Activated CD4-positive, alpha-beta memory T cell treated with anti-CD3 and anti-CD28 coated beads for 36 hours (primary cell): ENCODE measurements at places on chromosomes 12 and 14. TPM values are rescaled to one million over a fixed set of nuclear protein-coding genes. Genes with fewer than 3 reads are reported as not detected.

GRCh38 chr14:91112194-91112593 lies 1.7 kb upstream of the DGLUCY start:
- no peak for DNase-seq

DNA sequence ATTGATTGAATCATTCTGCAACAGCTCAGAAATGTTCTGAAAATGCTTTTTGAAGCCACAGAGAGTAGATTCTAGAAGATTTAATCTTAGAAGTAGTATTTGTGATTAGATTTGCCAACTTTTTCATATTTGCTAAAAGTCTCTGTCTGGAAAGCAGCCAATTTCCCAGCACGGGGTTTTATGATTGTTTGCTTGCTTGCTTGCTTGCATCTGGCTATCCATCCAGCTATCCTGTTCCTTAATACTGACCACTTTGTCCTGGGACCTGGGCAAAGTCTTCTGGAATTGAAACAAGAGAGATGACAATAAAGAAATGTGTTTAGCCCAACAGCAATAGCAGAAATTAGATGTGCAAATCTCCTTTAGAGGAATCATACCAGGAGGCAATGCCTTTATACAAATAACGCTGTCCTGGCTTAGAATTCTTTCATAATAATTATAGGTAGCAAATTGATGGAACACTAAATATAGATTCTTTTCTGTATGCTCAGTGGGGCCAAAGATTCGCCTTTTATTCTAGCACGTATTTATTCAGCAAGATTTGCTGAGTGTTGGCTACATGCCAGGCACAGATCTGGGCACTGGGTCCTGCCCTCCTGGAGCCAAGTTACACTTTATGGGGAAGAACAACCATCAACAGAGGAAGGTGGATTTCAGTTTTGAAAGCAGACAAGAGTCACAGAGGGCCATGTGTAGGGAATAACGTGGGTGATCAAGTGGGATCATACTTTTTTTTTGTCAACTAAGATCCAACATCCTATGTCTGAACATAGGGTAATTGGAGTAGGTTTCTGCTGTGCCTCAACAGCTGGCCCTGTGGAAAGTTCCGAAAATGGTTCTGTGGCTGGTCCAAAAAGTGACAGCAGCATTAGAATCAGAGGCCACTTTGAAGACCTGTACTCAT lies 25.3 kb downstream of the MYBPC1 start:
- no peak for DNase-seq

DNA sequence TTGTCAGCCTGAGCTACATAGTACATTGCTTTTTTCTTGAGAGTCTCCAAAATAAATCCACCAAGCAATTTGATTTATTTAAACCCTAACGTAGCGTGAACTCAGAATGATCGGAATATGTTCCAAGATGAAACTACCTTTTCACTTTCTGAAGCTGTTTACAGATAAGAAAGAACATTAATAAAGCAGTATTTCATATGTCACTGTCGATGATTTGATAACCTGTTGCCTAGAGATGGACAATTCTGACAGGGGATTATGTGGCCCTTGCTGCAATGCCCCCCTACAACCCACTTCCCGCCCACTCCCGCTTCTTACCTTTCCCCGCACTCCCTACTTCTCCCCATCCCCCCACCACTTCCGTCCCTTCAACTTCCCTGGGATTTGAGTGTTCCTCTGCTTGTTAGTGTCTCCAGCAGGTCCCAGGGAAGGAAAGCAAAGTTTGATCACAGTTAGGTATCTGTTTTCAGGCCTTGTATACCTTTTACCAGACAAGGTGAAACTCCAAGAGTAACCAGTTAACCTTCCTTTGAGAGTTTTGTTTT lies 229.2 kb upstream of the HMGA2 start:
- no peak for DNase-seq

DNA sequence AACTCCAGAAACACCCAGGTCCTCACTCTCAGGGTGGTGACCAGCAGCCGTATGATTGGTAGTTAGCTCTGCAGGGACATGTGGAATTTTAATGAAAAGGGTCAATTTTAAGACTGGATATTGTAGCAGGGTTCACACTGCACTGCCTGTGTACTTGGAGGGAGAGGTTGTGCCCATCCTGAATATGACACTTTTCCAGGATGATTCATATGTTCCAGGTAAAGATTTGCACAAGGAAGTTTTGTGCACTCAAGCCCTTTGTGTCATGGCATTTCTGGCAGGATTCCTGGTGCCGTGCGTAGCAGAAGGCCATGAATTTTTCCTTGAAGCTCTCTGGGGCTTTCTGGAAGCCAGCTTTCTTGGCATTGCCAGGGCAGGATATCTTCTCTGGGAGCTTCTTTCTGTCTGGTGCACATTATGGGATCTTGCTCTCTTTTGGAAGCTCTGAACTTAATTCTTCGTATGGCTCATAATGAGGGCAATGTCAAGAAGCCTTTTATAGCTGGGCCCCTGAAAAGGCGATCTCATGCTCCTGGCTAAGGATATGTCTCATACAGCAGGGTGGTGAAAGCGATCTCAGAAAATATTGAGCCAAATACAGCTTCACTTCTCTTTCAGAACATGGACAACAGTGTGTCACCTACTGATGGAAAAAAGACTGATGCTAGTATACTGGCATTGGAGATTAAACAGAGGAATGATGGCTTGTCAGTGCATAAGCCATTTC lies 1133.9 kb downstream of the AACS start:
- no peak for DNase-seq

DNA sequence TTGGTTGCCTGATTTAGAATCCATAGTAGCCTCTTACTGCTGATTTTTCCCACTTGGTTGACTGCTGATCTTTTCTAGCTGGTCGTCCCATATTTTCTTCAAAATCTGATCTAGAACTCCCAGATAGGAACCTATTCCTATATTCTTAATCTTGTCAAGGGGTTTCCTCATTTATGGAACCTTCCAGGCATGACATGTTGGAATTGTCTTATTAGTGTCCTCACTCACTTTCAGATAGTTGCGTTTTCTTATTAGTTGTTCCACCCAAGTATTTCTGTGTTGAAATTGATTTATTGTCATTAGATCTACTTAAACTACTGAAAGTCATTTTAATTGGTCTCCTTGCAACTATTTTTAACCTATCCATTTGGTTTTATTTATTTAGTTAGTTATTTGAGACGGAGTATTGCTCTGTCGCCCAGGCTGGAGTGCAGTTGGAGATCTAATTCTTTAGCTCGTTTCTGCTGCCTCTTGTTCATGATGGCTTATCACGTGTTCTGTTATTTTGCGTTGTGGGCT lies 25.0 kb downstream of the KTN1 start:
- DNase-seq: no peak

- no peak for DNase-seq
Measured at GRCh38 chr14:69004731-69005431, 25.8 kb upstream of the ACTN1 start.

GRCh38 chr12:57258977-57259970 lies 8.3 kb upstream of the STAC3 start:
- no peak for DNase-seq

GRCh38 chr14:100093319-100093718 lies 28.1 kb downstream of the EVL start:
- DNase-seq: peak; percentile 15

GRCh38 chr12:29149691-29150281 lies 708 bp downstream of the FAR2 start:
- DNase-seq: peak; percentile 12

DNA sequence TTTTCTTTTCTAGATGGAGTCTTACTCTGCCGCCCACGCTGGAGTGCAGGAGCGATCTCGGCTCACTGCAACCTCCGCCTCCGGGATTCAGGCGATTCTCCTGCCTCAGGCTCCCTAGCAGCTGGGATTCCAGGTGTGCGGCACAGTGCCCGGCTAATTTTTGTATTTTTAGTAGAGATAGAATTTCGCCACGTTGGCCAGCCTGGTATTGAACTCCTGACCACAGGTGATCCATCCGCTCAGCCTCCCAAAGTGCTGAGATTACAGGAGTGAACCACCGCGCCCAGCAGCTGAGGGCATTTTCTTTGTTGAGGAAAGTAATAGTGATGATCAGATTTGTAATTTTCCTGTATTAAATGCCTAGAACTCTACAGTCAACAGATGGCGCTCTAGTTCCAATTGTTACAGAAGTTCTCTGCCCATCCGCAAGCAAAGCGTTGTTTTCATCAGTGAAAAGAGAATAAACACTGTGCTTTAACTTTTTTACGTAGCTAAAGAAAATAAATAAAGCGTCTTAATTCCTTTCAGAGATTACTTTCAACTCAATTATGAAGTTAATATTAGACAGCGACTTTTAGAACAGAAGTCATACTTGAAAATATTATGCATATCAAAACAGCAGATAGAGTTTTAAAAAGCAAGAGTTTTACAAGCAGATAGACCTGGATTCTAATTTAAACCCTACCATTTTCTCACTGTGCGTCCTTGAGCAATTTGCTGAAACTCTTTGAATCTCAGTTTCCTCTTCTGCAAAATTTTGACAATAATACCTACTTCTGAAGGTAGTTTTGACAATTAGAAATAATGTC lies 335.1 kb downstream of the DUSP6 start:
- DNase-seq: no peak

DNA sequence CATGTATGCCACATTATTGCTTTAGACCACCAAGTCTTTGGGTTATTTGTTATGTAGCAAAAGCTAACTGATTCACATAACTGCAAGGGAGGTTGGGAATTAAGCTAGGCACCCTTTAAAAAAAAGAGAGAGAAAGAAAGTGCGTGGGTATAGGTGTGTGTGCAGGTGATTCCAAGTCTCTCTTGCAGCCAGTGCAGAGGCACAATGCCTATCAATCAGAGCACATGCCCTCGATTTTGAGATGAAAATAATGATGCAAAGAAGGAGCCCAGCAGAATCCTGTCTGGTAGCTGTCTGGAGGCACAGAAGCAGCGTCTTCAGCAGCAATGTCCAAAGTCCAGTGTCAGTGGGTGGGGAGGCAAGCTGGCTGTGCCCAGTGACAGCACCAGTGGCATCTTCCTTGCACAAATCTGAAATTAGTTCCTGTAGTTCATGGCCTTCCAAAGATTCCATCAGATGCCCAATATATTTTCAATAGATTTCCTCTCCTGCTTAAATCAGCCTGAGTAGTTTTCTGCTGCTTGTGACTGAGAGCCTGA lies 62.4 kb upstream of the TBPL2 start:
- DNase-seq: no peak

Gene OSGEP
- 39.2 TPM for total RNA-seq

Gene TMEM132C
- not detected for total RNA-seq
